HT1080 (cell line): ENCODE measurements at places on chromosomes 13 and 19.

DNA sequence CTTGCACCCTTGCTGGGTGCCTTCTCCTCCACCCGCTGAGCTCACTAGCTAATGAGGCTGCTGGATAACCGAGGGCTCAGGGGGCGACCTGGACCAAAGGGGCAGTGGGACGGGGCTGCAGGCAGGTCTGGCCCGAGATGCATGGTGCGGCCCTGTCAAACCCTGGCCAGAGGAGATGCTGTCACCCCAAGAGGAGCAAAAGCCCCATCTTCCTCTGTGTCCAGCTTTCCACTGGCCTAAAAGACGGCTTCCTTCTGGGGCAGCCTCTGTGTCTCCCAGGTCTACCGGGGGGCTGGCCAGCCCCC lies 261.8 kb downstream of the TBC1D4 start:
- no peak for DNase-seq

- DNase-seq = no peak
Measured at GRCh38 chr13:33286128-33286527, 573 bp upstream of the STARD13 start.

DNA sequence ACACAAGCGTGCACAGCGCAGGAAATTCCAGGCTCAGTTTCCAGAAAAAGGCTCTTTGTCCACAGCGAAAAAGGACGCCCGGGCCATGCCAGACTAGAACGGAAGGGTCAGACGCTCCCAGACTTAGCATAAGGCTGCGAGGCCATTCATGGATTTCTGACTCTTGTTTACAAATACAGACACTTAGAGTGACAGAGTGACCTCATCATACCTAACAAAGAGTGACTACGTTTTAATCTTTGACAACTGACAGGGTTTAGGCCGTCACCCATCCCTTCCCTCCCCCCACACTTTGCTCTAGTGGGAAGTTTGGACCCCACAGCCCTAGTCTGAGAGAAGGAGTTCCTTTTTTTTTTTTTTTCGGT lies 418 bp upstream of the ZNF709 start:
- DNase-seq = no peak

DNA sequence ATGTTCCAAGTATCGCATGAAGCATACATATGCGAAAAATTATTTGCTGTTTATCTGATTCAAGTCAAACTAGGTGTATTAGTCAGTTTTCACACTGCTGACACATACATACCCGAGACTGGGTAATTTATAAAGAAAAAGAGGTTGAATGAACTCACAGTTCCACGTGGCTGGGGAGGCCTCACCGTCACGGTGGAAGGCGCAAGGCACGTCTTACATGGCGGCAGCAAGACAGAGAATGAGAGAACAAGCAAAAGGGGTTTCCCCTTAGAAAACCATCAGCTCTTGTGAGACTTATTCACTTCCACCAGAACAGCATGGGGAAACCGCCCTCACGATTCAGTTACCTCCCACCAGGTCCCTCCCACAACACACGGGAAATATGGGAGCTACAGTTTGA lies 13.0 kb upstream of the PROZ start:
- DNase-seq = no peak

DNA sequence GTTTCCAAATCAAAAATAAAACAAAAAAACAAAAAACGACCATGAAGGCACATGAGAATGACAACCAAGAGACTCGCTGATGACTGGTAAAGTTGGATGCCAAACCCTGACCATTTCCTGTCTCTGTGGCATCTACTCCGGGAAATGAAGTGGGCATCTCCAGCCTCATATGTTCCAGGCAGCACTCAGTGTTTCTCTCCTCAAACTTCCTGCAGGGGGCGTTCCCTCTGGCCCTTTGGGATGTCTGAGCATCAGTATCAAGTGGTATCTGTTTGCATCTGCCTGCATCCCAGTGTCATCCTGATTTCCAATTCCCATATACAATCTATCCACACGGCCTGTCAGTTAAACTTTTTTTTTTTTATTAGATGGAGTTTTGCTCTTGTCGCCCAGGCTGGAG lies 9.8 kb upstream of the SIGLEC12 start:
- DNase-seq = peak; percentile 39

- peak; percentile 50 for DNase-seq
Measured at GRCh38 chr13:95948656-95949055, 104.5 kb downstream of the UGGT2 start.

DNA sequence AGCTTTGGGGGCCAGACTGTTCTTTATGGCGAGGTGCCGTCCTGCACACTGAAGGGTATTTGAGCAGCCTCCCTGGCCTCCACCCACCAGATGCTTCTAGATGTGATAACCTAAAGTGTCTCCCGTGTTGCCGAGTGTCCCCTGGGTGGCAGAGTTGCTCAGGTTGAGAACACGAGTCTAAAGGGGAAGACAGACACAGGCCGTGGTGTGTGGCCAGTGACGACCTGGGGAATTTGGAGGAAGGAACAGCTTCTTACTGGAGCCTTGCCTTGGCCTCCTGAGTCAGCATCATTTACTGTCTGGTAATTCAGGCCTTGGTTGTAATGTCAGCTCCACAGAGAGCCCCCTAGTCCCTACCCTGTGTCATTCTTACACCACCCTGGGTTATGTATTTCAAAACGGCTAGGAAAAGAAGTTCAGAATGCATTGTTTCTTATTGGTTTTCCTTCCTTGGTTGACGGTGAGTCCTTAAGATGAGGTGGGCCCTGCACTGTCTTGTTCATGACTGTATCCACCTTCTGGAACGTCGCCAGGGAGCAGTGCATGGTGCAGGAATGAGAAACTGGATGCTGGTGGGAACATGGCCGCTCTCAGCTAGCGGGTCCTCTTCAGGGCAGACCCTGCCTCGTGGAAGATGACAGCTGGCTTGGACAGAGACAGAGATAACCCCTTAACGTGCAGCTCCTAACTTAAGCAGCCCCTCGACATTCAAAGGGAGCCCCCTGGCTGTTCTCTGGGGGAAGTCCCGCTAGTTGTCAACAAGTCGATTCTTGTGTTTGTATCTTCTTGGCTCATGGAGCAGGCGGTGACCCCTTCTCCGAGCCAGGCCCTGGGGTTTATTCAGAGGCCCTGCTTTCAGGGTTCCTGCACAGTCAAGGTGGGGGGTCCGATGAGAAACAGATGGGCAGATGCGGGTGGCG lies 7.2 kb downstream of the SIN3B start:
- DNase-seq = no peak

- DNase-seq = no peak
Measured at GRCh38 chr13:111920932-111921705, 145.8 kb upstream of the SOX1 start.

- DNase-seq = no peak
Measured at GRCh38 chr19:29867984-29868383, 56.2 kb downstream of the CCNE1 start.

- peak; percentile 56 for DNase-seq
Measured at GRCh38 chr13:30895773-30896172, 10.3 kb upstream of the MEDAG start.

DNA sequence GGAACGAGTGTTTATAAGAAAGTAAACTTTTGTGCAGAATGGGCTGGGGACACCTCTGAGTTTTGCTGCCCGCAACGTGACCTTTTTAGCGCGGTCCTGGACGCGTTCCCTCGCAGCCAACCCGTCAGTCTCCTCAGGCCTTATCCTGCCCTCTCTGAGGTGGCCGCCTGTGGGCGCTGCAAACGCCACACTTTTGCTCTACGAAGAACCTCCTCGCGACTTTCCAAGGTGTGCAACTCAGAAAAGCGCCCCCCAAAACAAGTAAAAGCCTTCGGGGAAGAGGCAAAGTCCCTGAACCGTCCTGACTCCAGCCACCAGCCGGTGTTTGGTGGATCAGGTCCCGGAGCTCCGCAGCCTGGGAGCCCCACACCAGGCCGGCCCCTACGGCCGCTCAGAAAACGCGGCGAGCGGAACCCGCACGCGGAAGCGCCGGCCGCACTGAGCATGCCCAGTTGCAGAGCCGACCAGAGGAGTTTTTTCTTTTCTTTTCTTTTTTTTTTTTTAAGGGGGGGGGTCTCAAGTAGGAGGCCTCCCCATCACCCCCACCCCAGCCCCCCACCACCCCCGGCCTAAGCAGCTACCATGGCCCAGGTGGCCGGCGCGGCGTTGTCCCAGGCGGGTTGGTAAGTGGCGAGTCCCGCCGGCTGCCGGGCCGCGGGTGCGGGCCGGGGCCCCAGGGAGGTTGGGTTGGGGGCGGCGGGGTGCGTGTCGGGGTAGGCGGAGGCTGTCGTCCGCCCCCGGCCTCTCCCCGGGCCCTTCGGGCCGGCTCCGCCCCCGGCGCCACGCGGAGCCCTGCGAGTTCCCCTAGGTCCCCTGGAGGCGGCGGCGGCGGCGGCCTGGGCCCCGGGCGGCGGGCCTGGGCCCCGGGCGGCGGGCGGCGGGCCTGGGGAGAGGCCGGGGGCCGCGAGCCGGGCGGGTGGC lies at the start of gene TDRD3:
Gene TDRD3, plus strand, starts transcription at position 438 of the 921 bp plus-strand sequence. Its CDS starts 145 bp downstream, at position 583.
- peak; percentile 87 for DNase-seq
